ENCODE measurements at places on chromosomes 4 and X. TPM values are rescaled to one million over a fixed set of nuclear protein-coding genes. Genes with fewer than 3 reads are reported as not detected.

UCHL1 gene
- 610 TPM for total RNA-seq

DUX4 gene
- total RNA-seq = 0.30 TPM

DNA sequence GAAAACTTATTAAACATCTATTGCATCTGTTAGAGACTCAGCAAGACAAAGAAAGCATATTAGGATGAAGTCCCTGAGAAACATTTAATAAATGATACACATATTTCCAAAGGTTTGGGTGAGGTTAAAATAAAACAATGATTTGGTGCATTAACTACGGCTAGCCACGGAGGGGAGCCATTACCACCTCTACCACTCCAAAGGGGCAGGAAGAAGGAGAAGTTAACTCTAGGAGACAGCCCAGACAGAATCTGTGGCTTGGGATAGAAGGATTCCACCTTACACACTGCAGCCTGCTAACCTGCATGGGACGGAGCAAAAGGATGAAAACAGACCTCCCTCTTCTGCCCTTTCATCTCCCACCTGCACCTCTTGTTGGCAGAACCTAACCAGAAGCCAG is 189.1 kb upstream of the C1QTNF7 start:
- ATAC-seq = peak; percentile 58

- ATAC-seq = no peak
Observed at GRCh38 chrX:2589186-2590020, 88.6 kb upstream of the DHRSX start.

DNA sequence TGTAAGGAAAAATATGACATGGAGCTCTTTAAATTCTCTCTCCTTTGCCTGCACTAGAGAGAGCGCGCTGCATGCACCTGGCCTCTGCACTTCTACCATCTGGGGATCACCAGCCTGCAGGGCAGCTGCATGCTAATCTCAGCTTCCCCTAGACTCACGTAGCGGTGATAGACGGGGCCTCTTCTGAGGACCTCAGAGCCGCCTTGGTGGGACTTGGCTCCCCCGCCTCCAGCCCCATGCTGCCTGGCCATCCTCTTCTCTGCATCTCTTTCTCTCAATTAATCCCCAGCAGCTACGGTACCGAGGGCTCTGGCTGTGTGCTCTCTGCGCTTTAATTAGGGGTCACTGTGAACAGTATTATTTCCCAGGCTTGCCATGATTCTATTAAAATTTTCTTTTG is 52.8 kb upstream of the PSAPL1 start:
- ATAC-seq = peak; percentile 69

DNA sequence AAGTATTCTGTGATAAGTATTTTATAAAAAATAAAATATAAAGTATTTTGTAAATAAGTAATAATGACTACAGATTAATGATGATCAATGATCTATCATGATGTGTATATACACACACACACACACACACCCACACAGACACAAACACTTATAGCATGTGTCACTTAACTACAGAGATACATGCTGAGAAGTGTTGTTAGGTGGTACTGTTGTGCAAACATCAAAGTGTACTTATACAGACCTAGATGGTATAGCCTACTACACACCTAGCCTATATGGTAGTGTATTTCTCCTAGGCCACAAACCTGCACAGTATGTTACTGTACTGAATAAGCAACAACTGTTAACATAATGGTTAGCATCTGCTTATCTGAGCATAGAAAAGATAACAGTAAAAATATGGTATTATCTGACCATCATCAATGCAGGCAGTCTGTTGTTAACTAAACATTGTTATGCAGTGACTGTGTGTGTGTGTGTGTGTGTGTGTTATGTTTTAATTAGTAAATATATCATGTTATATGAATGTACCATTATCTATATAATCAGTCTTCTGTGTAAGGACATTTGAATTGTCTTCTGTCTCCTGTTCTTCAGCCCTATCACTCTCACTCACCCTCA is 138.2 kb downstream of the CAMK2D start:
- ATAC-seq = no peak

GRCh38 chr4:57075367-57075766 is 34.8 kb downstream of the IGFBP7 start:
- ATAC-seq = no peak

XPNPEP2 gene
- not detected for total RNA-seq

DNA sequence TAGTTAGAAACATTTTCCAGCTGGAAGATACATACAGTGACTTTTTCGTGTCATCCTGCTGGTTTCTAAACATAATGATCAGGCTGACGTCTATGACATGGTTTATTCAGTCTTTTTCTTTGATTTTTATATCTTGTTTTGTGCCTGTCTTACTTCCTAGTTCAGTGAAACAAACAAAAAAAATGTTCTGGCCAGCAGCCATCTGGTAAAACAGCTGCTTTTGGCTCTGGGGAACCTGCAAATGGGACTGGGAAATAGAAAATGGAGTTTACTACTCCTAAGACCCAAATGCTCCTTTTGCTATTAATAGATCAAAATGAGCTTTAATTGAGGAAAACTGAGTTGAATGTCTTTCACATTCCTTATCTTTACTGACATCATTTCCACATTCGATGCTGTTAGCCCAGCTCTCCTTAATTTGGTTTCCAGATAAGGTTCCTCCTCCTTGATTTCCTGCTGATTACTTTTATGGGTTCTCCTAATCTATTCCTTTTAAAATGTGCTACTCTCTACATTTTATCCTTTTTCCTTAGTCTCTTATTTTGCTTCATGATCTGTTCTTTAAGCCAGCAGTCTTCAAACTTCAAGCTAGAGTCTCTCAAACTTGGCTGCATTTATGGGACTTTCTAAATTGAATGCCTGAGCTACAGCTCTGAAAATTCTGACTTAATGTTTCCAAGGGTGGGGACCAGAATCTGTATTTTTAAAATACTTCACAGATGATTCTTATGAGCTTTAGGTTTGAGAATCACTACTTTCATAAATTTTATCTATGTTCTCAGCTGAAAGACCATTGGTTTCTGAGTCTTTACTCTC is 499.5 kb downstream of the ANKRD50 start:
- no peak for ATAC-seq

GRCh38 chr4:6693231-6694176 is at the start of gene S100P:
Gene S100P (plus strand): TSS chr4:6693878. CDS start chr4:6693933, 55 bp downstream.
- ATAC-seq = peak; percentile 39

DNA sequence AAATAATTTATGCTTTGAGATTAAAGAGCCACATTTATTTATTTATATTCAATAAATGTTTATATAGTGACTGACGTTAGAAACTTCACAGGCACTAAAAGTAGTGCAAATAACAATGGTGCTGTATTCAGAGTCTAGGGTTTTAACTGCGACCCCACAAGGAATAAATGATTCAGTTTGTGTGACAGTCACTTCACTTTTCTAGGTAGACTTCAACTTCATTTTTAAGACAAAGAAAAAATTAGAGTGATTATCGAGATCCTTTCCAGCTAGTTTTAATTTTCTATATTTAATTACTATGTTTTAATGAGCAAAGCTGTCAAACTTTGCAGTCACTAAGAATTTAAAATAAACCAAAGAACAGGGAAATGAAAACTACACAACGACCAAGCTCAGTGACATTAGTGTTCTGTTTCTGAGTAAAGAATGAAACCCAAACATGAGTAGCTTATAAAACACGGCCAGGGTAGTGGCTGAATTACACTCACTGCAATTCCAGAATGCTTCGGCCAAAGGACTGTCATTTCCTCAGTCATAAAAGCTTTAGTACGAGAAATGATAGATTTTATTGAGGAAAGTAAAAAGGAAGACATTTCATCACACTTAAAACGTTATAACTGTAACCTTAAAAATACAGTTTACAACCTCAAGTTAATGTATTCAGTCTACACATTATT is 38.6 kb downstream of the ADGRA3 start:
- no peak for ATAC-seq

DNA sequence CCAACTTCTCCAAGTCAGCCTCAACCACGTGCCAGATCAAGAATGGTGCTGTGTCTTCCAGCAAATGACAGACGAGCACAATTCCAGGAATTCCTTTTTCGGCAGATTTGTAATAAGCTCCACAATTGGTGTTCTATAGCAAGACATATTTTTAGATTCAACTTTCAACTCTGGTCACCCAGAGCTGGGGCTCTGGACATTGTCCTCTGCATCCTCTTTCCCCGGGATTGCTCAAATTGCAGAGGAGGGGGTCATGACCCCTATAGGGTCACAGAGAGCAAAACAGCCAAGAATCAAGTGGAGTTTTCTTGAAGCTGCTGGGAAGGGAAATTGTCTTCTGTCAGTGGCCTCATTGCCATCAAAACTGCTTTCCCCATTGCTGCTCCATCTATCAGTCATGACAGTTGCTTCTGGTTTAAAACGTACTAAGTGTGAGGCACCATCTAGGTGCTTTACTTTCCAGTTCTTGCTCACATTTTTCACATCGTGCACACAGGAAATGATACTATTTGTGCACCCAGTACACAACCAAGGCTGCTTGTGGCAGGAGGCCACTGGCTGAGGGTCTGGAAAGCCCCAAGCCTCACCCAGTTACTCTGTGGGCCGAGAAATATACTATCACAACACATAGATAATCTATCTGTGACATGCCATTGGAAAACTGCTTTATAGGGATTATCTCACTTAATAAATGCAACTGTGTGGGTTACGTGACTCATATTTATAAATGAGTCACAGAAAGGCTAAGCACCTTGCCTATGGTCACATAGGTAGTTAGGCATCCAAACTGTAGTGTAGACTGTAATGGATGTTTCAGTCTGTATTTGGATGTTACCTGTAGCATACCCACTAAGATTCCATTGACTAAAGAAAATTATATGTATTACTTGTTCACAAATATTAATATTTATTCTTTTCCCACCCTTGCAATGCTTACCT is 91.7 kb upstream of the PHOX2B start:
- no peak for ATAC-seq
